Brain microvascular endothelial cell (primary cell): ENCODE measurements at places on chromosomes 12 and 14.
A peak's percentile ranks its signal among the peaks of the same experiment; 100 is the strongest.

- DNase-seq, result no peak
These were observed 399.6 kb downstream of the ZFP36L1 start for GRCh38 chr14:68393259-68393658.

DNA sequence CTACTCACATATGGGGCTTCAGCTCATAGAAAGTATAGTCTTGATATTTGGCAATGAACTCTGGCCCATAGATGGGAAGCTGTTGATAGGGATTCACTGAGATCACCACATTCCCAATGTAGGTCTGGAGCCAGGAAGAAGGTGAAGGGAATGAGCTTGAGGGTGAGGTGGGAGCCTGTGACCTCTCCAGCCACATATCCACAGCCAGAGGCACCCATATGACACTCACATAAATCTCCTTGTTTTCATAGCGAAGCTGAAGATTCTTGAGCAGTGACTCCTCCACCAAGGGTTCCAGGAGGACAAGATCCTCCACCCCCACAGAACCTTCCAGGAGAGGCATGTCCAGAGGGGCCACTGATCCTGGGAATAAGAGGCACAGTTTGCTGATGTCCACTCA lies 1.9 kb downstream of the MYO1A start:
- no peak for DNase-seq

DNA sequence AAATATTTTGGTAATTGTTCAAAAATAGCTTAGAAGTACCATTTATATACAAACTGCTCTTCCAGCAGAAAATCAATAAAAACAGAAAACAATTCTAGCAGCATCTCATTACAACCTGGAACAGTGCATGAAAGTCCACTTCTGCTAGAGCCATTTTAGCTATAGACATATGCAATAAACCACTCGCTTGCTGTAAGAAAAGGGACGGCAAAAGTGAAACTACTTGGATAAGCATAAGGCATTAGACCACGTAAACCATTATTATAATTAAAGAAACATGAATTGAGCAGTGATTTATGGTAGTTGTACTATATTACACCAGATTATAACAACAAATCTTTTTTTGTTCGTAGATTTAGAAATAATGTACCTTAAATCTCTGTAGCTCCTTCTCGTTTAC lies 48.7 kb downstream of the LRIG3 start:
- DNase-seq, result no peak

GRCh38 chr12:79531518-79531917 lies 159.2 kb downstream of the PAWR start:
- DNase-seq, result peak; percentile 72

- DNase-seq, result no peak
These were observed 22.4 kb upstream of the KCNK13 start for GRCh38 chr14:90039253-90040010.

GRCh38 chr12:7731486-7731885 lies 15.7 kb downstream of the CLEC4C start:
- no peak for DNase-seq

DNA sequence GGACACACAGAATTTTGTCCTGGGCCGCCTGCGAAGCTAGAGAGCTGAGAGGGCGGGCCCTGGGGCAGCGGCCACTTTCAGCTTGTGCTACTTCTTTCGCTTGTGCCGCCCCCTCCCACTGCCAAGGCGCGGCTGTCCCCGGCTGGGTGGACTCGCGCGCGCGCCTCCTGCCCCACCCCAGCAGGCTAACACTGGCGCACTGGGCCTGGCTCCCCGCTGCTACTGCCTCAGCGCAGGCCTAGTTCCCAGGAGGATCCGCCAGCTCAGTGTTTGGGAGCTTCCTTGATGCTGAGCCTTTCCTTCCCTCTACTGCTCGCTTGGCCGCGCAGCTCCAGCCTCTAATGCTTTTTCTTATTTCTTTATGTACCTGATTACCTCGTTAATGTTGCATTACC lies 27.4 kb upstream of the METAP2 start:
- DNase-seq, result peak; percentile 29

DNA sequence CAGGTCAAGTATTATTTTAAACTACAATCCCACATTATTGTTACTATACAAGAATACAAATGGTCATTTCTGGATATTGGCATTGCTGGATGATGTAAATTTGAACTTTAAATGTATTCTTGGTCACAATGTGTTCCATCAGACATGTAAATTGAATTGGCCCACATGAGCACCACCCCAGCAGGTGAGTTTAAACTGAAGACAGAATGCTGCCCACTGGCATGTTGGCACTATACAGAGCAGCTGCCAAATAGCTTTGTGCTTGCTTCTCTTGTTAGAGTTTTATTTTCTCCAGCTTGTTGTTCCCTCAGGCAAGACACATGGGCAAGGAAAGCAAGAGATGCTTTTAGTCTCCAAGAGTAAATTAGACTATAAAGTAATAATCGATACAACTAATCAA lies 98.6 kb downstream of the C12orf50 start:
- no peak for DNase-seq

DNA sequence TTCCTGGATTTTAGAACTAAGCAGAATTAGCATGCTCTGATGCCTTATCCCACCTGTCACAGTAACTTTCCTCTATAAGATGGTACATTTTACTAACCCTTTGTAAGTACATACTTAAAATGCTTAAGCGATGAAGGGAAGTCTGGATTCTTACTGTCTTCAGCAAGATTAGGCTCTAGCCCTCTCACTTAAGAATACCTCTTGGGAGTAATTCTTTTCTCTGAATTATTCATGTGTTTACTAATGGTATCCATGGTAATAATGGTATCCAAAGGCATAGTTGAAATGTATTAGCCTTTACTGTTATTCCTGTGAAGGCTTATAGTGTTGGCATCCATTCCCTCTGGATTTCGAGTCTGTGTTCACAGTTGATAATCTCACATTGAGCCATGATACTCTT lies 176.9 kb downstream of the MON2 start:
- DNase-seq, result no peak

- peak; percentile 63 for DNase-seq
These were observed 181.7 kb downstream of the ADAMTS20 start for GRCh38 chr12:43370263-43370662.

- no peak for DNase-seq
These were observed 4.3 kb downstream of the DEGS2 start for GRCh38 chr14:100155049-100155621.

DNA sequence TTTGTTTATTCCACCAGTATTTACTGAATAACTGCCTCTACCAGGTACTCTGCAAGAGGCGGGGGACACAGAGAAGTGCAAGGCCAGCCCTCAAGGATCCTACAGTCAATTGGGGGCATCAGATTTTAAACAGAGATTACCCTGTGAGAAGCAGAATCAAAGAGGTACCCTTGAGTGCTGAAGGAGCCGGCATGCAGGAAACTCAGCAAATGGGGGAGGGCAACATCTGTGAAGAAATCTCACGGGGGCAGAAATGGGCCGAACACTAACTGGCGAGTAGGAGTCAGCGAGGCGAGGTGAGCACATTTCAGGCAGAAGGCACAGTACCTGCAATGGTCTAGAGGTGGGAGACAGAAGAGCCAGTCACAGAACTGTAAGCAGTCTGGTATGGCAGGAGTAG lies 9.0 kb downstream of the GALNT6 start:
- no peak for DNase-seq

DNA sequence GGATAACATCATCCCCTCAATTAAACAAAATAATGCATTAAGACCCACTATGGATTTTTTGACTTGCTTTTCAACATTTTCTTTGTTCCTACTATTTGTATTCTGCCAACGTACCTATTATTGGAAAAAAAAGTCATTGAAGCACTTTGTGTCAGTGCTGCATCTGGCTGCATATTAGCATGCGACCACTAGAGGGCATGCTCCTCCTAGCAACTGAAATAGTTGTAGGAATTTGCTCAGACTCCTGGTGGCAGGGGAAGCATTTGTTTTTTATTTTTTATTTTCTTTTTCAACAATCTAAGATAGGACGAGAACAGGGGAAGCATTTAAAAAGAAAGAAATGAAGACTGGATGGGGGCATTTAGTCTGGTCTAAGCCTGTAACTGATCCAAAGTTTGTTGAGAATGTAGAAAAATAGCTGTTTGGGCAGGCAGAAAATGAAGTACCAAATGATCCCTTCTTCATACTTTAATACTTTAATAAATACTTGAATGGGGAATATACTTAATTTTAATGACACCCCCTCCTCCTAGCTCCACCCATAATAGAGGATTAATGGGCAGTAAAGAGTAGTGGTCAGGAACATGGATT lies 14.5 kb upstream of the CLEC4A start:
- DNase-seq, result peak; percentile 76

DNA sequence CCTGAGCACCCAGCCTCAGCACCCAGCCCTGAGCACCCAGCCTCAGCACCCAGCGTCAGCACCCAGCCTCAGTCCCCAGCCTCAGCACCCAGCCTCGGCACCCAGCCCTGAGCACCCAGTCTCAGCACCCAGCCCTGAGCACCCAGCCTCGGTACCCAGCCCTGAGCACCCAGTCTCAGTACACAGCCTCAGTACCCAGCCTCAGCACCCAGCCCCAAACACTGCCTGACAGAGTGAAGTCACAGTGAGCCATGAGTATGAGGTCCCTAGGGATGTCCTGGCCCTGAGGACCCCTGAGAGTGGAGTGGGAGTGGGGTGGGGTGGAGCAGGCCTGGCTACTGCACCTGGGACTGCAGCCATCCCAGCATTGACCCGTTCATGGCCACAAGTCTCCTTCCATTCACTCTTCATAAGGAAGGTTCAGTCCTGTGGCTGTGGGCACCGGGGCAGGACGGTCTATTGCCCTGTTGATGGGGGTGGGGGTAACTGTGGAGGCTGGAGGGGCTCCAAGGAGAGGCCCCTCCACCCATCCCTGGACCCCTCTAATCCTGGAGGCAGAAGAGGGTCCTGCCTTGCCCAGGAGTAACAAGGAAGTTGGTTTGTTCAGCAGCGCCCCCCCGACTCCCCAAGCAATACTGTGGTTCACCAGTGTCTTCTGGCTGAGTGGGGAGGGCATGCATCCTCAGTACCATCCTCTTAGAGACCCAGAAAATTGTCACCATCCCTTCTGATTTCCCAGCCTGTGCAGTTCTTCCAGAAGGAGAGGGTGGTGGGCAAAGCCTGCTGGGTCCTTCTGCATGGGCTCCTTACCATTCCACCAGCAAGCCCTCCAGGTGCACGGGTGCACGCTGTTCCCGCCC lies 140.5 kb downstream of the ADGRD1 start:
- DNase-seq, result no peak

- DNase-seq, result no peak
These were observed 140.8 kb upstream of the NOS1 start for GRCh38 chr12:117502233-117502632.

DNA sequence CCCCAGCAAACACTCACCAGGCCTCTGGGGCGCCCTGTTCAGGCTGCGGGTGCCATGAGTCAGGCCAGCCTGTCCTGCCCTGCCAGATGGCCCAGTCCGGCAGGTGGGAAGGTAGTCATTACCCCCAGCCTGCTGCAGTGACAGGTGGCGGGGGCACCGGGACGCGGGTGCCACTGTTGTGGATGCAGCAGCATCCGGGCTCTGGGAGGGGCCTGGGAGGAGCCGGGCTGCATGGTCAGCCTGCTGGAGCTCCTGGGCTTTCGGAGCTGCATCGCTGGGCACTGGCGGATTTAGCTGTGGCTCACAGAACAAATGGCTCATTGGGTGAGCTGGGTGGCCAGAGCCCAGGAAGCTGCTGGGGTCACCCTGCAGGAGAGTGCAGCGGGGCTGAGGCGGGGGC lies 13.5 kb downstream of the CEP170B start:
- no peak for DNase-seq

GRCh38 chr12:6563448-6564050 lies 4.5 kb downstream of the NOP2 start:
- DNase-seq, result no peak

DNA sequence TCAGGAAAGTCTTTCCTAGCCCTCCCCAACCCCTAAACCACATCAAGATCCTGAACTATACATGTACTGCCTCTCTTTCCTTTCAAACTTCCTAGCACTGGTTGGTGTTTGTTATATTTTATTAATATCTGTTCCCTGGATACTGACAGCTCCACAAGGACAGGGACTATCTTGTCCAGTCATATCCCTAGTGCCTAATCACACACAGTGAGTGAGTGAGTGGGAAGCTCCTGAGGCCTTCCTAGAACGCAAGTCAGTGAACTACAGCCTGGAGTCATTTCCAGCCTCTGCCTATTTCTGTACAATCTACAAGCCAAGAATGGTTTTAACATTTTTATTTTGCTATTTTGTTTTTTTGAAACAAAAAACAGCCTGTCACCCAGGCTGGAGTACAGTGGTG lies 7.5 kb upstream of the ACTR6 start:
- no peak for DNase-seq

GRCh38 chr14:91681118-91681517 lies 50.8 kb downstream of the CATSPERB start:
- no peak for DNase-seq

DNA sequence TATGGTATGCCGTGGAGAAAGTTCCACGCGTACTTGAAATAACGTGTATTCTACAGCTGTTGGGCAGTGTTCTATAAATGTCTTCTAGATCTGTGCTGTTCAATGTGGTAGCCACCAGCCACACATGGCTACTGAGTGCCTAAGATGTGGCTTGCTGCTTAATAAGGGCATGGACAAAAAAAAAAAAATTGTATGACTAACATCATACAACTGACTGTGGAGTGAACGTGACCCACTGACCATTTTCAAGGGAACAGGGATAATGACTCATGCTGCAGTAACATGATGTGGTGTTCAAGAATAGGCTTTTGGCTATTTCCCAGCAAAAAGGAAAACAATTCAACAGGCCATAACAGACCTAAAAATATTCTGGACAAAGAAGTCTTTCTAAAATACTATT lies 13.0 kb downstream of the ATG14 start:
- DNase-seq, result peak; percentile 93

- DNase-seq, result no peak
These were observed 8.1 kb upstream of the KRT4 start for GRCh38 chr12:52821826-52822660.

GRCh38 chr12:4047421-4047820 lies 174.2 kb upstream of the PARP11 start:
- no peak for DNase-seq

DNA sequence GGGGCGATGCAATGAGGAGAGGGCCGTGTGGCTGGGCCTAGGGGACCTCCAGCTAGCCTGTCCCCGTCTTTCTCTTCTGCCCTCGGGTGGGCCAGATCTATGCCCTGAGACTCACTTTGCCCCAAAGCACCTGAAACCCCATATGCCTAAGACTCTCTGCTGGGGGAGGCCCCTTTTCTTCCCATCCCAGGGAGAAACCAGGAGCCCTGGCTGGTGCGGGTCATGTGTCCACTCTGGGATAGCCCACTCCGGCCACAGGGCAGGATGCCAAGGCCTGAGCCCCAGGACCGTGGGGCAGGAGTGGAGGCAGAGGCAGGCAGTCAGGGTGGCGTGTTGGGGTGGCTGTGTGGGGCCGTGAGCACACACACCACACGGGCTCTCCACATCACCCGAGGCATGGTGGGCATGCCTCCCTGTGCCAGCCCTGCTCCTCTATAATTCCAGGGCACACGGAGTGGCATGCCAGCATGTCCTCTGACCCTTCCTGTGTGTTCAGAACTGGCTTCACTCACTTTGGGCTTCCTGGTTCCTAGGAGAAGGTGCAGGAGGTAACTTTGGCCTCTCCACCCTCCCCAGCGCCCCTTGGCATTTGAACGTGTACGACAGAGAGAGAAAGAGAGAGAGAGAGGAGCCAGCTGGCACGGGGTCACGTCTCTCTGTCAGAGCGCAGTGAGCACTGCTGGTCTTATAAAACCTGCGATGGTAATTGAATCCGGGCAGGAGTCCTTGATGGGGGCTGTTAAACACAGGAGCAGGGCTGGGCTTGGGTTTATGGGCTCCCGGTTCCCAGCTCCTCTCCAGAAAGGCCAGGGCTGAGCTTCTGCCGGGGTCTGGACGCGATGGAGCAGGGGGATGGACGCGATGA lies 144.2 kb downstream of the KIF26A start:
- no peak for DNase-seq
